ENCODE measurements at places on chromosomes 7 and 10.
A peak's percentile ranks its signal among the peaks of the same experiment; 100 is the strongest.

DNA sequence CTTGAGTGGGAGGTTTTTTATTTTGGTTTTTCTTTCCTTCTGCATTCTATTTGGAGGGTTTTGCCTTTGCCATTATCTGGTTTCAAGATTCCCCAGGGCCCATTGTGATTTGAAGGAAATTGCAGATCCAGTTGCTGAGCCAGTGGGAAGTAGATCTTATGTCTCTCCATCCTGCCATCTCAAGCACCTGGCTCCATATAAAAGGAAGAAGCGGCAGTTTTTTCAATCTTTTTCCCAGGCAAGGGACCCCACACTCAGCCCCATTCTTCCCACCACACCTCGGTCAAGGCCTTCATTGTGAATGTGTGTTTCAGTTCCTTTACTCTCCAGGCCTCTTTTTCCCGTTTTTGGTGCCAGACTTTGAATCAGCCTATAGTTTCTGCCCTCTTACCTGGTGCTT, 95.8 kb downstream of the MYO3A start:
- DNase-seq, result no peak

- no peak for DNase-seq
These were observed 43.2 kb downstream of the MCMBP start for GRCh38 chr10:119829429-119829828.

DNA sequence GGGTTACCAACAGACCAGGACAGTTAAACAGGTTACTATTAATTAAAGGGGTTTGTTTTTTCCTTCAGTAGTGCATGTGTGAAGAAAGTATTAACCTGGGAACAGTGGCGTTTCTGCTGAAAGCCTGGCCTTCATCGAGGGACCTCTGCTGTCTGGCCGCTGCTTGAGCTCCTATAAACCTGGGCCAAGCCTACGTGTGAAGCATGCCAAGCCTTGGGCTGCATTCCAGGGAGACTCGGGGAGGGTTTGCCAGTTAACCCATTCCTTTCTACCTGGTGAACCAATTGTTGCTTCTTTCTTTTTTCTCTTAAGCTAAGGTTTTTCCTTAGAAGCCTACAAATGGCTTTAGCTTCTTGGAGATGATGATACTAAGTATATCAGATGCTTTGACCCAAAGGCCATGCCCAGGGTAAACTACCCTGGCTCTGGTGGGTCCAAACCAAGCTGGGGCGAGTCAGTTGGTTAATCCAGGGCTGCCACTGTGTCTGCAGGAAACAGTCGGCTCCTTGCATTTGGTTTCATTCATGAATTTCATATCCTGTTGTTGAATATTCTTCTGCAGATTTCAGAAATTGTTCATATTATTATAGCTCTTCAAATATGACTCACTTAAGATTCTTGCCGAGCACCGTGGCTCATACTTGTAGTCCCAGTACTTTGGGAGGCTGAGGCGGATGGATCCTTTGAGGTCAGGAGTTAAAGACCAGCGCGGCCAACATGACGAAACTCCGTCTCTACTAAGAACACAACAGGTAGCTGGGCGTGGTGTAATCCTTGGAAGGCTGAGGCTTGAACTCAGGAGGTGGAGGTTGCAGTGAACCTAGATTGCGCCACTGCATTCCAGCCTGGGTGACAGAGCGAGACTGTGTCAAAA, 23.8 kb downstream of the PFKP start:
- no peak for DNase-seq

- no peak for DNase-seq
These were observed 24.2 kb upstream of the RASSF4 start for GRCh38 chr10:44935201-44935965.

GRCh38 chr7:93574269-93574645, 267 bp downstream of the CALCR start:
- peak; percentile 35 for DNase-seq

DNA sequence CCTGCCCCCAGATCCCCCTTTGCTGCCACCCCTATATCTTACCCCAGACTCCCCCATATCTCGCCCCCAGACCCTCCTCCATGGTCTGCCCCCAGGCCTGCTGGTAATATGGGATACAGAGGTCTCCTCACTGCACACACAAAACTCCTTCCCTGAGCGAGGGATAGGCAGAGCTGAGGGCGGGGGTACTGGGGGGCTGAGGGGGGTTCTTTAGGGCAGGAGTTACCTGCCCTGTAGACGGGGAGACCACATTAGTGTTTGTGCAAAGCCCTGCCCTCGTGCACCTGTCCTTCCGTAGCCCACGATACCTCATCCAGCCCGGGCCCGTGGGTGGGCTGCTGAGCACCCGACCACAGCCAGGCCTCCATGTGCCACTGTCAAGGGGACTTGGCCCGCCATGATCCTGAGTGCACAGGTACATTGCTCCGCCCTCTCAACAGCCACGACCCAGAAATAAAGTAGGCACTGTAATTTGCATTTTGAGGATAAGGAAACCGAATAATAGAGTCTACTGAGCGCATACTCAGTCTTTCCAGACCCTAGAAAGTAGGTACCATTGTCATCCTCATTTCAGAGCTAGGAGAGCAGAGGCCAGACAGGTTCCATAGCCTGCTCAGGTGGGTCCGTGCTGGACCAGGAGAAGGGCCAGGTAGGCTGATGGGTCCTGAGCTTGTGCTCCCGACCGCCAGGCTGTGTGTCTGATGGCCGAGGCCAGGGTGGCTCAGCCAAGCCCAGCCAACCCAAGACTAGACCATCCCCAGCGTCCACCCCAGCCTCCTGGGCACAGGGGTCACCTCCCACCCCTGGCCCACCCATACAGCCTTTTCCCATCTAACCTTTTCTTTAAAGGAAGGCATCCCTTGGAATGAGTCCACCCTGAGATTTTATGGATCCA, 115.2 kb downstream of the LHPP start:
- DNase-seq, result no peak

GRCh38 chr10:12950583-12951128, 50.9 kb downstream of the CCDC3 start:
- no peak for DNase-seq

Measured in NCI-H1417 (cell line).